ENCODE measurements at places on chromosomes 16 and 17.
A peak's percentile ranks its signal among the peaks of the same experiment; 100 is the strongest.

- DNase-seq: no peak
- H3K27ac ChIP-seq: no peak overlapping the region
- H3K4me1 ChIP-seq: no peaks in the 10 kb centered on the region
Observed at GRCh38 chr17:34398990-34399389, 36.0 kb upstream of the CCL1 start.

- no peak overlapping the region for H3K4me3 ChIP-seq
- peaks cover 47% of the 10 kb centered on the region for H3K4me1 ChIP-seq
- no peaks in the 10 kb centered on the region for H3K27me3 ChIP-seq
- no peak for DNase-seq
- peaks cover 32% of the 10 kb centered on the region for H3K36me3 ChIP-seq
Observed at GRCh38 chr17:28573966-28574480, 2.7 kb downstream of the ALDOC start.

DNA sequence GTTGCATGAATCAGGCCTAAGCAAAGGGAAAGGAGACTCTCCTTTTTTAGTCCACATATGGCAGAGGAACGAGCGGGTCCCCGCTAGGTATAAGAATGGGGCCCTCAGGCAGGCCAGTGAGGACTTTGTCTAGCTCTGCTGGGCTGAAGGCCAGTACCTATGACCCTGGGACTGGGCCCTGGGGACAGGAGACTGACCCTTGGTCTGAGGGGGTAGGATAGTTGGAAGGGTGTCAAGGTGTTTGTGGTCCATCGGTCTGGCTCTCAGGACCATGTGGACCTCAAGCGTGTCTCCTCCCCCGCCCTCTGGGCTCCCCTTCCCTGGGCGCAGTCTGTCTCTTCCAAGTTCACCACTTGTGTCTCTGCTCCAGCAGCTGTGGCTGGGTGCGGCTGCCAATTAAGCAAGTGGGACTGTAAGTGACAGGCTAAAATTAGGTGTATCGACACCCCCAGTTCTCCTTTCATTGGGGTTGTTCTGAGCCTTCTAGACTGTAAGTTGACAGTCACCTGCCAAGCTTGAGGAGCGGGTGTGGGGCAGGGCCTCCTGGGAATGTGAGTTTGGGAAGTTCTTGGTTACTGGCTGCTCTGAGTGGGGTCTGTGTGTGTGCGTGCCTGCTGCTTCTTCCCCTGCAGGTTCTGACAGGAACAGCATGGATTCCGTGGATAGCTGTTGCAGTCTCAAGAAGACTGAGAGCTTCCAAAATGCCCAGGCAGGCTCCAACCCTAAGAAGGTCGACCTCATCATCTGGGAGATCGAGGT is 24.5 kb downstream of the AKAP1 start:
- H3K4me3 ChIP-seq: no peak overlapping the region
- no peaks in the 10 kb centered on the region for H3K27me3 ChIP-seq
- H3K4me1 ChIP-seq: no peaks in the 10 kb centered on the region
- H3K36me3 ChIP-seq: peaks cover 16% of the 10 kb centered on the region

GRCh38 chr16:83925957-83926725 is 26.9 kb upstream of the OSGIN1 start:
- DNase-seq: no peak
- H3K4me3 ChIP-seq: no peak overlapping the region
- no peaks in the 10 kb centered on the region for H3K27me3 ChIP-seq
- H3K36me3 ChIP-seq: no peaks in the 10 kb centered on the region
- H3K4me1 ChIP-seq: peaks cover 3% of the 10 kb centered on the region
- H3K27ac ChIP-seq: no peak overlapping the region

GRCh38 chr17:58281511-58282011 is 826 bp upstream of the MPO start:
- no peak overlapping the region for H3K27ac ChIP-seq

- no peak overlapping the region for H3K4me3 ChIP-seq
- H3K27me3 ChIP-seq: peaks cover under 1% of the 10 kb centered on the region
- no peak for DNase-seq
Observed at GRCh38 chr16:50390371-50390771, 21.6 kb upstream of the BRD7 start.

DNA sequence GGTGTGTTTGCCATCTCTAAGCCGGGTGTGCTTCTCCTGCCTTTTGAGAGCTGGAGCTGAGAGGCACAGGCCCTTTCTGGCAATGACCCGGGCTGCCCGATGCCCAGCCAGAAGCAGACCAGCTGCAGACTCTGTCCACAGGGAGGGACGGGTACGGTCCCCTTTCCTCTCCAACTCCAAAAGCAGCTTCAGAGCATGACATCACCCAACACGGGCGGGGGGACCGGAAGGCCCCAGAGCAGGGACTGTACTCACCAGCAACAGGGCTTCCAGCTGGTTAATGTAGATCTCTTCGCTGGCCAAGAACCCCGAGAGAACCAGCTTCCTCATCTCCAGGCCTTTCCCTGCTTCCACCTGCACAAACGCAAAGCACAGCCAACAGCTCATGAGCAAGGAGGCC is 79.4 kb downstream of the ABR start:
- peaks cover 17% of the 10 kb centered on the region for H3K36me3 ChIP-seq
- no peak overlapping the region for H3K4me3 ChIP-seq
- DNase-seq: no peak

GRCh38 chr17:82933911-82934310 is 94.1 kb upstream of the ZNF750 start:
- no peaks in the 10 kb centered on the region for H3K27me3 ChIP-seq
- peaks cover 32% of the 10 kb centered on the region for H3K36me3 ChIP-seq
- H3K4me1 ChIP-seq: no peaks in the 10 kb centered on the region
- no peak overlapping the region for H3K4me3 ChIP-seq
- no peak for DNase-seq

- peak within 1 kb of the TSS; percentile 93 for H3K4me3 ChIP-seq
- DNase-seq: peak; percentile 73
- no peaks in the 10 kb centered on the region for H3K27me3 ChIP-seq
Observed at GRCh38 chr17:7929158-7930023, at the start of gene KCNAB3. KCNAB3 (minus strand) TSS chr17:7929856; CDS start chr17:7929435, 421 bp downstream.

DNA sequence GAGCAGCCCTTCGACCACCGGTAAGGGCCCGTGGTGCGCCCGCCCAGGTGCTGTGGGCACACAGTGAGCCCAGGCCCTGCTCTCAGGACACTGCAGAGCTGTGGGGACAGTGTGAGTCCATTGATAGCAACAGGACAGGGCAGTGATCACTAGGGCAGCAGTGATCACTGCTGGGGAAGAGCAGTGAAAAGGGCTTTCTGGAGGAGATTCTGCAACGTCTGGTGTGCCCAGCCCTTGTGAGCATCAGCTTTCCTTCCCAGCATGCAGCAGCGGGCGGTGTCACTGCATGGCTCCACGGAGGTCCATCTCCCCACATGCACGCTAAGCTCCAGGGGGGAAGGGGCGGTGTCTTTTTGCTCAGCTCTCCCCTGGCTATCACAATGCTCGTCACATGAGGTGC is 32.1 kb downstream of the MAP1LC3B start:
- DNase-seq: no peak
- no peak overlapping the region for H3K4me3 ChIP-seq
- H3K27me3 ChIP-seq: no peaks in the 10 kb centered on the region
- H3K36me3 ChIP-seq: peaks cover 16% of the 10 kb centered on the region
- H3K27ac ChIP-seq: no peak overlapping the region

DNA sequence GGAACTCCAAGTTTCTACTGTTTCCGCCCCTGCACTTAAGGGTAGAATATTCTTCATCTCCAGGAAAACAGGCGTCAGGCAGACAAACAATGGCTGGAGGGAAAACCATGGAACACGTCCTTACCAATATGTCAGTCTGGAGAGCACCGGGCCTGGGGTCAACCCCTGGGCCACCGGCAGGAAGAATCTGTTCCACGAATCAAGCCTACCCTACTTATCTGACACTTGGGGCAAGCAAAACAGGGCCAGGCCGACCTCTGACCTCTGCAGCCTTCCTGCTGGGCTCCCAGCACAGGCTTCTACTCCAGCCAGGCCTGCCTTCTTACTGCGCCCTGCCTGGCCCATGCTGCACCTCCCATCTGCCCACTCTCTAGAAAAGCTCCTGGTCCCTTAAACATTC is 10.1 kb downstream of the VAC14 start:
- H3K36me3 ChIP-seq: peaks cover 2% of the 10 kb centered on the region
- peaks cover 10% of the 10 kb centered on the region for H3K4me1 ChIP-seq
- no peak for DNase-seq
- no peaks in the 10 kb centered on the region for H3K27me3 ChIP-seq
- no peak overlapping the region for H3K4me3 ChIP-seq

- H3K4me3 ChIP-seq: no peak overlapping the region
Observed at GRCh38 chr16:82382521-82382920, 212.5 kb upstream of the MPHOSPH6 start.

DNA sequence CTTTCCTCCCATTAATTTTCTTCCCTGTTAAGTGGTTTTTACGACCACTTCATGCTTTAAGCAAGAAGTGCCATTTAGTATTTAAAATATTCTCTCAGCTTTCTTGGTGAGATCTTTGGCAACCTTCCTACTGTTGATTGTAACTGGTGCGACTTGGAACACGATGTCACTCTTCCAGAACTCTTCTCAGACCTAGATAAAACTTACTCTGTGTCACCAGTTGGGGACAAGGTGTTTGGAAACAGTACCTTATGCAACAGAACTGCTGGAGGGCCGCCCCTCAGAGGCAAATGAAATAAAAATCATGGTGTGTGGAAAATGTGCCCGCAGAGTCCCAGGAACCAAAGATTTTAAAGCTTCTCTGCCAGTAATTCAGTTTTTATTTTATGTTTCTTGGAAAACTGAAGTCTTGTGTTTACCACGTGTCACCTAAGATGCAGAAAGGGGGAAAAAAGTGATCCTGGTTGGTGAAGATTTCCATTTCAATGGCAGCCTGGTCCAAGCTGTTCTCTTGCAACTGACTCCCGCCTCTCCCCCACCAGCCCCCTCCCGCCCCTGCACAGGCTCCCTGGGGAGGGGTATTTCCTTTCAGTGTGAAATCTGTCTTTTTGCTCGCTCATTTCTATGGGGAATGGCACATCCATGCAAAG is 7.2 kb upstream of the HSD11B2 start:
- no peak overlapping the region for H3K27ac ChIP-seq
- H3K27me3 ChIP-seq: peaks cover 27% of the 10 kb centered on the region
- H3K4me3 ChIP-seq: no peak overlapping the region
- no peaks in the 10 kb centered on the region for H3K36me3 ChIP-seq
- H3K4me1 ChIP-seq: no peaks in the 10 kb centered on the region

DNA sequence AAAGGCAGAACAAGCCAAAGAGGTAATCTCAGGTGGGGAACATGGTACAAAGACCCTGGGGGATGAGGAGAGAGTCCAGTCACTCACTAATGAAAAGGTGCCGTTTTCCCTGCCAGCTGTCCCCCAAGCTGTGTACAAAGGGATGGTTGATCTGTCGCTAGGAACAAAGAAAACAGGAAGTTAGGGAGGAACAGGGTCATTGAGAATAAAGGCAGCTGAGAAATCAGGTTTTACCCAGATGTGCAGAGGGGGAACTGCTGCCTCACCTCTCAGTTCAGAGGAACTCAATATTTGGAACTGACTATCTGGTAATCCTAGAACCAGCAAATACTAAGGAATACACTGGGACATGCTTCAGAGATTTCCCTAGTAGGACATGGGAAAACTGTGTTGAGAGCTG is 1.5 kb downstream of the RSKR start:
- DNase-seq: no peak
- no peak overlapping the region for H3K27ac ChIP-seq
- peaks cover 33% of the 10 kb centered on the region for H3K36me3 ChIP-seq
- peaks cover 5% of the 10 kb centered on the region for H3K4me1 ChIP-seq
- no peak overlapping the region for H3K4me3 ChIP-seq

DNA sequence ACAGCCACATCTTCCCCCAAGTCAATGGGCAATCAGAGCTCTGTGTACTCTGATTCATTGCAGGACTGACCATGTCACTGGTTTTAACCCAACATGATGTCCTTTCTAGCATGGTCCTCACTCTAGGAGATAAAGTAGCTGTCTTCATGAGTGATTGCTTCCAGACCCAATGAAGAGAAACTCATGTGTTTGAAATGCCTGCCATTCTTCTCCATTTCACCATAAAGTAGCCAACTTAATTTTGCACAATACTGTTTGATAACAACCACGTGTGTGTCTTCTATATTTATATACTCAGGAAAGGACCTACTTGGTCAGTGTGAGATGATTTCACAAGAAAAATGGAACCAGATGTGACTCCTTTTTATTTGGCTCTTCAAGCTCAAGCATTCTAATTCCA is 172.5 kb downstream of the AXIN2 start:
- H3K27ac ChIP-seq: no peak overlapping the region
- no peak overlapping the region for H3K4me3 ChIP-seq
- DNase-seq: no peak

DNA sequence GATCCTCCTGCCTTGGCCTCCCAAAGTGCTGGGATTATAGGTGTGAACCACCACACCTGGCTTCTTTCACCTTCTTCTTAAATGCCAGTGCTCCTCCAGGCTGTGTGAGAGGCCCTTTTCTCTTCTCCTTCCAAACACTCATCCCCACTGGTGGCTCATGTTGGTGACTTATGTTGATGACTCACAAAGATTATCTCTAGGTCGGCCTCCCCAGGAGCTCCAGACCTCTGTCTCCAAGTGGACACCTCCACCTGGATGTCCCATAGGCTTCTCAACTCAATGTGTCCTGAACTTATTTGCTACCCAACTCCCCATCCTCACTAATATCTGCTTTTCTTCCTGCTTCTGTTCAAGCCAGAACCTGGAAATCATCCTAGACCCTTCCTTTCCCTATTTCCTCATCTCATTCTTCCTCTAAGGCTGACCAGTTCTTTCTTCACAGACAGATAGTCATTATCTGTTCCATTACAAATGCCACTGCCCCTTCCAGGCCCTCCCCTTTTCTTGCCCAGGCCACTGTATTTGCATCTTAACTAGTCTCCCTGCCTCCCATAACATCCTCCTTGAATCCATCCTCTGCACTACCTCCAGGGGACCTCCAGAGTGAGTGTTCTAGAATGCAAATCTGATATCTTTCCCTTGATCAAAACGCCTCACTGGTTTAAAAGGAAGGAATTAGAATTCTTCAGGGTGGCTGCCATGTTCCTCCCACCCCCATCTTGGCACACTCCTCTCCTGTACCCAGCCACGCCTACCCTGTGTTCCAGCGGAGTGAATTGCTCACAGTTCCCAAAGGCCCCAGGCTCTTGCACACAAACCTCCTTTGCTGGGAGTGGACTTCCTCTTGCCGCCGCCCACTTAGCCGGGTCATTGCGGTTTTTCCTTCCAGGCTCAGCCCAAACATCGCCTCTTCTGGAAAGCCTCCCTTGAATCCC is 34.8 kb upstream of the FBXO47 start:
- peak; percentile 24 for DNase-seq
- peak overlapping the region; percentile 16 for H3K27ac ChIP-seq
- H3K36me3 ChIP-seq: peaks cover 1% of the 10 kb centered on the region

GRCh38 chr17:82371333-82372248 is at the start of gene UTS2R:
UTS2R (plus strand) TSS chr17:82371765; CDS start chr17:82374325, 2,560 bp downstream.
- H3K4me3 ChIP-seq: peak within 1 kb of the TSS; percentile 45
- peaks cover 18% of the 10 kb centered on the region for H3K4me1 ChIP-seq
- peaks cover 48% of the 10 kb centered on the region for H3K27me3 ChIP-seq
- DNase-seq: no peak
- H3K27ac ChIP-seq: no peak within 1 kb of the TSS
- no peaks in the 10 kb centered on the region for H3K36me3 ChIP-seq

GRCh38 chr17:34781571-34782108 is 179.6 kb downstream of the CCT6B start:
- DNase-seq: no peak
- peaks cover 3% of the 10 kb centered on the region for H3K27me3 ChIP-seq
- H3K36me3 ChIP-seq: peaks cover 2% of the 10 kb centered on the region
- H3K4me1 ChIP-seq: no peaks in the 10 kb centered on the region
- no peak overlapping the region for H3K4me3 ChIP-seq
- no peak overlapping the region for H3K27ac ChIP-seq

- H3K36me3 ChIP-seq: no peaks in the 10 kb centered on the region
- H3K4me3 ChIP-seq: no peak overlapping the region
- H3K4me1 ChIP-seq: no peaks in the 10 kb centered on the region
- H3K27ac ChIP-seq: no peak overlapping the region
- peaks cover 6% of the 10 kb centered on the region for H3K27me3 ChIP-seq
Observed at GRCh38 chr17:9818760-9819159, 3.1 kb downstream of the GSG1L2 start.

Data from activated CD4-positive, alpha-beta memory T cell treated with anti-CD3 and anti-CD28 coated beads for 36 hours (primary cell).